A549 treated with CpdA at 1 μM for 4 hours (cell line): ENCODE measurements at places on chromosomes 1 and 21. TPM values are rescaled to one million over a fixed set of nuclear protein-coding genes. Genes with fewer than 3 reads are reported as not detected.

LCE6A gene
- not detected in 5 replicates for total RNA-seq

KIF21B gene
- 1.8 to 3.8 TPM (median 2.8 TPM) in 5 replicates for total RNA-seq

RIIAD1 gene
- 0.43 TPM in 1 of 5 replicates, not detected in the others for total RNA-seq

MTF1 gene
- 4.0 to 4.8 TPM (median 4.6 TPM) in 5 replicates for total RNA-seq

LCE3D gene
- total RNA-seq = 0.34 to 0.80 TPM (median 0.59 TPM) in 5 replicates
